T-helper 2 cell treated with Interferon-gamma antibody and Interleukin-4, amounts not matched to agents 100 ng/mL and 5 ng/mL, for 36 hours (primary cell): ENCODE measurements at places on chromosomes 16 and 17. TPM values are rescaled to one million over a fixed set of nuclear protein-coding genes. Genes with fewer than 3 reads are reported as not detected.

Gene NHLRC4
- total RNA-seq: 1.4 and 1.5 TPM in 2 replicates

Gene SLC25A39
- total RNA-seq: 110 TPM in 2 replicates

Gene ZNF423
- total RNA-seq: 0.05 TPM in 1 of 2 replicates, not detected in the other

Gene TP53TG3B
- total RNA-seq: not detected in 2 replicates

Gene CDR2L
- total RNA-seq: 0.64 and 0.73 TPM in 2 replicates

Gene CCL18
- total RNA-seq: not detected in 2 replicates

Gene GPRC5B
- total RNA-seq: not detected in 2 replicates

Gene TMED6
- total RNA-seq: 1.8 and 2.0 TPM in 2 replicates

Gene KRT40
- not detected in 2 replicates for total RNA-seq

Gene EFCAB5
- total RNA-seq: 0.52 and 1.6 TPM in 2 replicates

Gene JUP
- total RNA-seq: 0.73 and 0.93 TPM in 2 replicates

Gene NACA2
- not detected in 2 replicates for total RNA-seq

Gene TBC1D3K
- not detected in 2 replicates for total RNA-seq

Gene TBC1D3I
- total RNA-seq: 0.77 and 0.84 TPM in 2 replicates

Gene ASPA
- total RNA-seq: not detected in 2 replicates

Gene ITGAX
- total RNA-seq: 41.7 and 42.7 TPM in 2 replicates

Gene CCNF
- total RNA-seq: 63.2 and 64.7 TPM in 2 replicates

Gene KRTAP4-1
- not detected in 2 replicates for total RNA-seq

Gene KRT34
- not detected in 2 replicates for total RNA-seq

Gene QRICH2
- 3.2 and 3.7 TPM in 2 replicates for total RNA-seq

Gene ZNF778
- 6.2 and 9.0 TPM in 2 replicates for total RNA-seq

Gene GPR179
- not detected in 2 replicates for total RNA-seq

Gene CLEC16A
- total RNA-seq: 31.0 and 32.8 TPM in 2 replicates

Gene KRTAP16-1
- total RNA-seq: not detected in 2 replicates

Gene ITGA2B
- total RNA-seq: 0.39 and 1.2 TPM in 2 replicates

Gene AARS1
- 80.5 and 82.8 TPM in 2 replicates for total RNA-seq

Gene RRAD
- total RNA-seq: 0.66 and 1.2 TPM in 2 replicates

Gene C17orf67
- 3.2 TPM in 2 replicates for total RNA-seq

Gene PRR35
- not detected in 2 replicates for total RNA-seq

Gene SMIM22
- not detected in 2 replicates for total RNA-seq

Gene AIPL1
- not detected in 2 replicates for total RNA-seq

Gene TSNAXIP1
- 0.36 and 0.73 TPM in 2 replicates for total RNA-seq

Gene LLGL2
- 19.1 and 20.5 TPM in 2 replicates for total RNA-seq

Gene ZG16B
- 6.5 and 8.0 TPM in 2 replicates for total RNA-seq

Gene CCL8
- not detected in 2 replicates for total RNA-seq

Gene RPL19
- 1,964 and 2,030 TPM in 2 replicates for total RNA-seq
